ENCODE measurements at places on chromosomes 5 and 9.

GRCh38 chr5:143677403-143677802, 134.6 kb upstream of the HMHB1 start:
- DNase-seq, result no peak

- DNase-seq, result peak; percentile 63
Measured at GRCh38 chr9:113309204-113309813, 6.1 kb upstream of the RNF183 start.

- DNase-seq, result no peak
Measured at GRCh38 chr5:96901384-96901783, 25.1 kb downstream of the ERAP2 start.

- no peak for DNase-seq
Measured at GRCh38 chr9:98944057-98944733, 488 bp downstream of the COL15A1 start.

- DNase-seq, result no peak
Measured at GRCh38 chr5:36066001-36066539, 612 bp downstream of the UGT3A2 start.

GRCh38 chr5:170137694-170138214, 32.1 kb downstream of the FOXI1 start:
- no peak for DNase-seq

All from CD4-positive, CD25-positive, alpha-beta regulatory T cell (primary cell).